D721Med (cell line): ENCODE measurements at places on chromosomes 12 and 14.

- no peak for DNase-seq
Observed at GRCh38 chr14:72883961-72884360, 9.9 kb downstream of the DPF3 start.

DNA sequence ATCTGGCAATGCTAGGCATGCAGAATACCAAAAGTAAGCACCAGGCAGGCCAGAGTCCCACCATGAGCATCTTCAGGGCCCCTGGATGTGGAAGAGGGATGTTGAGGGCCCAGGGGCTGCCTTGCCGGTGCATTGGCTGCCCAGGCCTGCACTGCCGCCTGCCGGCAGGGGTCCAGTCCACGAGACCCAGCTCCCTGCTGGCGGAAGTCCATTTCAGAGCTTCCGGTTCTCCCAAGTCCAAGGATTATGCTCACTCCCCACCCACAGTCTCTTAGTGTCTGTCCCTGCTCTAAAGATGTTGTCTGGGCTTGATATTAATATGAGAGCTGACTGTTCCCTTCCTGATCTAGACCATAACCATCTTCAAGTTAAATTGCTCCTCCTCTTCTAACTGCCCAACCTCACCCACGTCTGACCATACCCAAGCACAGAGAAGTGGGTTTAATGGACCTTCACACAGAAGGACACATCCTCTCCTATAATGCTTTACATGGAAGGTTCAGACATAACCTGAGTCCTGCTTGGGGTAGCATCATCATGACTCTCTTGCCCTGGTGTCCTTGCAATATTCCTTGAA, 117.4 kb downstream of the DAD1 start:
- peak; percentile 70 for DNase-seq

DNA sequence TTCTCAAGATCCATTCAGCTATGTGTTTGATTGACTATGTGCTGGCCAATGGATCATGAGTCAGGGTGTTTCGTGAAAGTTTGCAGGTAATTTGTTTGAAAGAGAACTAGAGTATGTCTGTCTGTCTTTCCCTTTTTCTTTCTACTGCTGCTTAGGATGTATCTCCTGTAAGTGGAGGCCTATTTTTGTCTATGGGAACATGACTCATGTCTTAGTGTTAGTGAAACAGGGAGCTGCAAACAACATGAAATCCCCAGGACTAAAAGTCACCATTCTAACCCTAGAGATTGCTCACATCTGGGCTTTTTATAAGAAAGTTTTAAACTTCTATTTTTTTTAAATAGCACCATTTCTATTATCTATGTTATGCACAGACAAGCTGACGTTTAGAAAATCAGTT, 333.0 kb downstream of the CCER1 start:
- no peak for DNase-seq

- no peak for DNase-seq
Observed at GRCh38 chr14:96267336-96267735, 11.3 kb downstream of the BDKRB1 start.

- no peak for DNase-seq
Observed at GRCh38 chr14:23119363-23120327, 590 bp upstream of the CEBPE start.

- DNase-seq, result no peak
Observed at GRCh38 chr14:73236157-73236556, 1.1 kb upstream of the PAPLN start.

- no peak for DNase-seq
Observed at GRCh38 chr12:62435303-62436163, 31.1 kb upstream of the MON2 start.
